ENCODE measurements at places on chromosomes 3 and 15.

- H3K27ac ChIP-seq, result no peak overlapping the region
- DNase-seq, result no peak
- H3K4me3 ChIP-seq, result no peak overlapping the region
- H3K36me3 ChIP-seq, result no peaks in the 10 kb centered on the region
- no peaks in the 10 kb centered on the region for H3K4me1 ChIP-seq
Observed at GRCh38 chr3:17806201-17806600, 63.8 kb upstream of the TBC1D5 start.

- no peak for DNase-seq
- H3K4me3 ChIP-seq, result no peak overlapping the region
- no peaks in the 10 kb centered on the region for H3K4me1 ChIP-seq
- H3K27ac ChIP-seq, result no peak overlapping the region
- no peaks in the 10 kb centered on the region for H3K36me3 ChIP-seq
Observed at GRCh38 chr3:131733086-131733841, 230.5 kb upstream of the MRPL3 start.

GRCh38 chr3:141011997-141012262 is 39.2 kb upstream of the SPSB4 start:
- no peak for DNase-seq
- H3K4me3 ChIP-seq, result no peak overlapping the region

- no peak overlapping the region for H3K27ac ChIP-seq
- peaks cover 7% of the 10 kb centered on the region for H3K4me1 ChIP-seq
- no peaks in the 10 kb centered on the region for H3K27me3 ChIP-seq
Observed at GRCh38 chr3:194271460-194272035, 79.6 kb downstream of the CPN2 start.

DNA sequence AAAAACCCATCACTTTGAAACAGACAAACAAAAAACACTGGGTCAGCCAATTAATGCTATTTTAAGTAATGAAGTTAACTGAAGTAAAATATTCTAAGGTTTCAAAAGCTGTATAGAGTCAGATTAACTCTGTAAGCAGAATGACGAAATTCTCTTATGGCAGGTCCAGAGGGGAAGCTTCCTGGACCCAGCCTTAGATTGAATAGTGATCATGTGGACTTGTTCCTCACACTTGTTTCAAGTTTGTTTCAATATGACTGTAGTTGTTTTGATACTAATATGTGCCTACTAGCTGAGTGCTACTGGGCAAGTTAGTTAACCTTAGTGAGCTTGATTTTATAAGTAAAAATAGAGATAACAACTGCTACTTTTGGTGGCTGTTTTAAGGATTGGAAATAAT is 32.6 kb downstream of the PLS1 start:
- H3K27ac ChIP-seq, result no peak overlapping the region
- H3K4me1 ChIP-seq, result no peaks in the 10 kb centered on the region
- no peaks in the 10 kb centered on the region for H3K36me3 ChIP-seq
- no peaks in the 10 kb centered on the region for H3K27me3 ChIP-seq
- DNase-seq, result no peak

DNA sequence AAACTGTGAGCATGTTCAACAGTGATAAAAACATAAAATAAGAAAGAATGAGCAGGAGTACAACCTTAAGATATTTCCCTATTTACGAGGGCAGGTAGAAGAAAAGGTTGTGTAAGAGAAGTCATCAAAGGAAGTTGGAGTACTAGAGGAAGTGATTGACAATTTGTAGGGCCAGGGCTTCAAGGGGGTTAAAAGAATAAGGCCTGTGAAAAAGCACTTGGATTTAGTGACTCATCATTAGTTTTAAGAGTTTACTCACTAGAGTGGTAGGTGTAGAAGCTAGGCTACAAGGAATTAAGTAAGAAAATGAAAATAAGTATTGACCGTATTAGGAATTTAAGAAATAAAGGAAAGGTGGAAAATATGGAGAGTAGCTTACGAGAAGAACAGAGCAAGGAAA is 23.6 kb downstream of the KCNMB3 start:
- H3K27ac ChIP-seq, result no peak overlapping the region
- H3K4me3 ChIP-seq, result no peak overlapping the region
- H3K27me3 ChIP-seq, result no peaks in the 10 kb centered on the region
- no peaks in the 10 kb centered on the region for H3K36me3 ChIP-seq
- no peak for DNase-seq

DNA sequence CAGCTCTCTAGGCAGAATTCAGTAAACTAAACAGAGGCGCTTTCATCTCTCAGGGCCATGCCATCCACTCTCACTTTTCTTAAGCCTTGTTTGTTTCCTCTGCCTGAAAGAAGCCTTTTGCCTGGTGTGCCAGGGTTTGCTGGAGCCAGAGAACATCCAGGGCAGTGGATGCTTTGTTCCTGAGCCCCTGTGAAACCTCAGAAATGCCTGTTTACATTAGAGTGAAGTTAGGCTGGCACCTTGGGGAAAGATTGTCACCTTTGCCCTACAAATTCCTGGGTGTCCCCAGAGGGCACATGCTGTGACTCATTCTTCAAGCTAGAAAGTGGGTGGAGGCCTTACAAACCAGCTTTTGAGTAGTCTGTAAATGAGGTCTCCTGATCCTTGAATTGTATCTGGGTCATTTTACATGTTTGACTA is 10.7 kb upstream of the TRAK1 start:
- no peak for DNase-seq
- H3K27ac ChIP-seq, result no peak overlapping the region
- no peak overlapping the region for H3K4me3 ChIP-seq

DNA sequence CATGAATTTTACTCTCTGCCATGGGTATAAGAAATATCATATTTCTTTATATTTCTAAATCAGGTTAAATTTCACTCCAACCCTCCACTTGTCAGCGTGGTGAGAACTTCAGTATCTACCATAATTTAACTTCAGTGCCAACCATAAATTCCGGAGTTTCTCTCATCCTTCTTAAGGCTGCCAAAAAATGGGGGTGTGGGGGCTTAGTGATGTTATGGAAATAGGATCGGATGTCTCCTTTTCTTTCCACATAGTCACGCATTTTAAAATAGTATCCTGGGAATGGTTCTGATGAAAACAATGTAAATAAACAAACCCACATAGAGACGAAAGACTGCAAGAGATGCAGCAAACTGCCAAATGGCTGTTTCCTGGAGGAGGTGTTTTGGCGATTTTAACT is 12.9 kb upstream of the FAM3D start:
- no peaks in the 10 kb centered on the region for H3K27me3 ChIP-seq

DNA sequence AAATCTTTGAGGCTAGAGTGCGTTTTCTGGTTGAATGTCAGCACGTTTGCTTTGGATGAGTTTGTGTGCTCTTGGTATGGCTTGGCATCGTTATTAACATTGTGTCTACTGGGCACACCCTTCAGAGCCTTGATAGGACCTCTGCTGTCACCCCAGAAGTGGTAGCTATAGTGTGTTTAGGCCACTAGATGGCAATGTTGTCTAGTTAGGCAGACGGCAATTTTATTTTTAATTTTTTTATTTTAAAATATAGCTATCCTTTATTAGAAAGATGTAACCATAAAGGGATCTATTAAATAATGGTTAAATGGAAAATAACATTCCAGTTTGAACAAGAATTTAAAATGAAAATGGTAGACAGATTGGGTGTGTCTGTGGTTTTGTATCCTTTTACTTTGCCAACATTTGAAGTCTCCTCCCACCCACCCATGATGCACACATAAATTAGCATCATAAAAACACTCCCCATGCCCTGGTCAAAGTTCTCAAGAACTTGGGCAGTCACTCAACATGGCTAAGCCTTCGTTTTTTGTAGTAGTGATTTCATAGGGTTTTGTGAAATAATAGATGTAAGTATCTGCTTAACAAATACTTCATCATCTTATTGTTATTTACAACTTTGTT is 200.7 kb downstream of the KCNH8 start:
- no peaks in the 10 kb centered on the region for H3K36me3 ChIP-seq
- peaks cover 1% of the 10 kb centered on the region for H3K4me1 ChIP-seq
- peak; percentile 16 for DNase-seq
- H3K27ac ChIP-seq, result no peak overlapping the region

DNA sequence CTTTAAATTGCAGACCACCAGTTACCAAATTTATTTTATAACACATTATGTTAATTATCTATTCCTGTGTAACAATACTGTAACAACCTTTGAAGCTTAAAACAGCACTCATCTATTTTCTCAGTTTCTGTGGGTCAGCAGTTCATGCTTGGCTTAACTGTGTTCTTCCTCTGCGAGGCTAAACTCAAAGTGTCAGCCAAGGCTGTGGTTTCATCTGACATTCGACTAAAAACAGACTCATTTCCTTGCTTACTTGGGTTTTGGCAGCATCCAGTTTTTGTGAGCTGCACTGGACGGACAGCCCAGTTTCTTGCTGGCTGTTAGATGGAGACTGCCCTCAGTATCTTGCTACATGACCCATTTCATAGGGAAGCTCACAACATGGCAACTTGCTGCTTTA is 247.3 kb upstream of the KCNH8 start:
- no peaks in the 10 kb centered on the region for H3K4me1 ChIP-seq
- no peak for DNase-seq
- H3K27ac ChIP-seq, result no peak overlapping the region
- H3K36me3 ChIP-seq, result no peaks in the 10 kb centered on the region
- no peak overlapping the region for H3K4me3 ChIP-seq

DNA sequence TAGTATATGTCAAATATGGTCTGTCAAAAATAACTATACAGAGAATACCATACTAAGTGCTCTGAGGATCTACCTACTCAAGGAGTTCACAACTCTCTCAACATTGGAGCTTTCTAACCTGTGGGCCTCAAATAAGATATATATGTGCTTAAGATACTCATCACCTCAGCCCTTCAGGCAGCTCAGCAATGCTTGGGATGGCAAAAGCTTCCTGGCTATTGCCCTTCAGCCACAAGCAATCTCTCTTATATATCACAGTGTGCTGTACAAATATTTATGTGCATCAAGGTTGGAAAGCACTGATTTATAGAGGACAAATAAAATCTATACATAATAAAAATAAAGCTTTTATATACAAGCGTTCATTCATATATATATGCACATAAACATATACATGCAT is 40.3 kb downstream of the ICE2 start:
- no peak for DNase-seq
- H3K27me3 ChIP-seq, result no peaks in the 10 kb centered on the region
- H3K36me3 ChIP-seq, result peaks cover 3% of the 10 kb centered on the region
- H3K4me3 ChIP-seq, result no peak overlapping the region

DNA sequence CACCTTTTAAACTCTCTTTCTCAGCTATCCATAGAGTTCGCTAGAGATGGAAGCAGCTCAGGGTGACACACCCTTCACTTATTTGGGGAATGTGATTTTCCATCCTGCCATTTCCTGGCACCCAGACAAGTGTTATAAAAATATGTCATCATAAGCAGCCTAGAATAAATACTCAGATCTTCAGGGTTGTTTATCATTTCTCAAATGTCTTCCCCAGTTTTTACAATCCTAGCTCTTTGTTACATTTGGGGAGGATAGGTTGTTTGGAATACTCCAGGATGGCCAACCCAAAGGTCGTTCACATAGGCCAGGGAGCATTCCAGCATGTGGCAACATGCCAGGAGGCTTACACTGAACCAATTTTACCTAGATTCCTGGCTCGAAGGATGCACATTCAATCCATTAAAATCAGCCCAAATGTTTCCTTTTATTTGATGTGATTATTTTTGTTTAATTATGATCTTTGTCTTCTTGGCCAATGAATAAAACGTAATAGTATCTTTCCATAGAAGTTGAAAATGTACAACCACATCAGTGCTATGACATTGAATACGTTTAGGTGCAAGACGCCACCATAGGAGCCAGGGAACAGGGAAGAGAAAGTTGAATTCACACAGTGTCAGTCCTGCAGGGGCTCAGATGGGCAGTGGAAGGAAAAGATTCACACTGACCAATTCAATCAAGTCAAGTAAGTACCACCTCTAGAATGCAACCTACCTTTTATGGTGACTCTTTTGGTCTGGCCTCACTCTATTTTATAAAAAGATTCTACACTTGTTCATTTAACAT is 537.7 kb upstream of the MDFIC2 start:
- no peaks in the 10 kb centered on the region for H3K36me3 ChIP-seq
- no peak overlapping the region for H3K27ac ChIP-seq
- H3K27me3 ChIP-seq, result no peaks in the 10 kb centered on the region
